ENCODE measurements at places on chromosomes 5 and 9.

- DNase-seq: peak; percentile 38
Observed at GRCh38 chr9:134059661-134060395, 8.0 kb downstream of the BRD3 start.

DNA sequence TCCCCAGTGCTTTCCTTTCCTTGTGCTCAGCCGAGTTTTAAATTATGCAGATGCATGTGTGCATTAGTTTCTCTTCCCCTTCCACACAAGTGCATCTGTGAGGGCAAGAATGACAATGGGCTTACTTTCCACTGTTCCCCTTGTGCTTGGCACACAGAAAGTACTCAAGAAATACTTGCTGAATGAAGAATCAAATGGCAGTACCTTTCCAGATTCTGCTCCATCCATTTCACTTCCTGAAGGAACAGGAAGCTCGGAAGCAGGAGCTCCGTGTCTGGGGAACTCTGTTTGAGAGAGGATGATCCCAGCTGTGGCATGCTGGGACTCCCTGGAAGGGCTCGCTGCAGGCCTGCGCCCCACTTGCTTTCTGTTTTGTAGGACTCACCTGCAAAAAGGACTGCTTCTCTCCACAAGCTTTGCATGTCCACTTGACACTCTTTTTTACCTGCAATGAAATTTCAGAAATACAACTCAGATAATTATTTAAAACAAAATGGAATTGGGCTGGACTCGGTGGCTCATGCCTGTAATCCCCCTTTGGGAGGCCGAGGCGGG is 5.5 kb downstream of the MRNIP start:
- DNase-seq: no peak

GRCh38 chr9:129336601-129337331 is 158.7 kb upstream of the IER5L start:
- peak; percentile 8 for DNase-seq

DNA sequence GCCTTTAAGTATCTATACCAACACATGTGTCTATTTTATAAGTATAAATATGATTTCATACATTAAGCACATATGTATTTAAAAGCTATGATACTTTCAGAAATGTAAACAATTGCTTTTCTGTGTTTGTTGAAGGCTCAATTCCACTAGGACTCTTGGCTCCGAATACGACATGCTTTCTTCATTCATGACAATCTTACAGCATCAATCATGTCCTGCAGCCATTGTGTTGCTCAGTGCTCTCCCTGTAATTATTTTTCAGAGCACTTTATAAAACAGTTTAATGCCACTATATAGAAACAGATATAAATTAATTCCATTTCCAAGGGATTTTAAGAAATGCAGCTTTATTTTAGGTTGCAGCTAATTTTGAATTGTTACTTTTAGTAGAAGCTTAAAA is 167.3 kb downstream of the TAF11L14 start:
- no peak for DNase-seq

GRCh38 chr9:124216474-124217176 is 41.1 kb upstream of the NEK6 start:
- peak; percentile 87 for DNase-seq

GRCh38 chr5:137292461-137293027 is 206.6 kb downstream of the SPOCK1 start:
- no peak for DNase-seq

DNA sequence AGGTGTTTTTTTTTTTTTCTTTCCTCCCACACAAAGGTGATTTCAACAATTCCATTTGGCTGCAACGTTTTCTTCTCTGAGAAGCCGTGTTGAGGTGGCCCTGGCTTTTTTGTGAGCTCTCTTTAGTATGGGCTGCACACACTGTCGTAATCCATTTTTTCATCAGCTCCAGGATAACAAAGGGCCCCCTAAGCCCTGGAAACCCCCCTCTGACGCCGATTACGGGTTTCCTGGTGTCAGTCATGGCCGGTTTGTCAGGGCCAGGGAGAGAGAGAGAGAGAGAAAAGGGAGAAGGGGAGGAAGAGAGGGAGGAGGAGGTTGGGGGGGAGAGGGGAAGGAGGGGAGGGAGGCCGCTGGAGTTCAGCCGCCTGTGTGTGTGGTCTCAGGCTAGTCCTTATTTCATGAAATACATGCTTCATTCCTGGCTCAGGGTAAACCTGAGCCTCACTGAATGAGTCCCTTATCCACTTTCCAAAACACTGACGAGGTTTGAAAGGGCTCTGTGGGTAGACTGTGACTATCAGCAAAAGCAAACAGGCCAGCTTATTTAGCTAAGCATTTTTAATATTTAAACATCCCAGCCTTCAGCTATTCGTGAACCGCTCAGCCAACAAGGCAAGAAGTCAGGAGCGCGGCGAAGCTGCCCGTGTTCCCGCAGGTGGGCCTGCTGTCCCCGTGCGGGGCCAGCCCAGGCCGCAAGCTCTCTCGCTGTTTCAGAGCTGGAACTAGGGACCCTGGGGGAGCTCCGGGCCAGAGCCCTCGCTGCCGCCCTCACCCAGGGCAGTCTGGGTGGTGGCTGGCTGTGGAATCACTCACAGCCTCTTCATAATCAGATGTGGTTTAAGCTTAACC is 172.8 kb downstream of the ERCC6L2 start:
- no peak for DNase-seq

DNA sequence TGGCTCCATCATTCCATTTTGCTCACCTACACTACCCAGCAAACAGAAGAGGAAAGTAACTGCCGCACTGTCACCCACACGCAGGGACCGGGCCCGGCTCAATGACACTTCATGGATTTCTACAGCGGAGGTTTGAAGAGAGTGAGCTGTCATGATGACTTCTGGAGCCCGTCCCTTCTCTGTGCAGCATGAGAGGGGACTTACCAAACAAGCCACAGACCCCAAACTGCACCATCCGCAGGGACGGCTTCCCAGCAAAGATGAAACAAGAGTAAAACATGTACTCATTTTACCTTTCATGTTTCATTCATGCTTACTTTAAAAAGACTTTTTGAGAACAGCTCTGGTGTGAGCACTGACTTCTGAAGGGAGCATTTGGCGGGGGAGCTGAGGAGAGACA is 99.5 kb downstream of the TLE1 start:
- no peak for DNase-seq

GRCh38 chr5:171311322-171312077 is 2.5 kb downstream of the TLX3 start:
- DNase-seq: peak; percentile 34

- no peak for DNase-seq
Observed at GRCh38 chr9:108272349-108272899, 583.4 kb downstream of the ACTL7B start.

- no peak for DNase-seq
Observed at GRCh38 chr9:33136721-33137670, 30.1 kb downstream of the B4GALT1 start.

GRCh38 chr9:117437283-117437682 is 22.4 kb upstream of the ASTN2 start:
- DNase-seq: no peak

GRCh38 chr9:30722065-30722464 is 1662.4 kb upstream of the ACO1 start:
- no peak for DNase-seq

GRCh38 chr5:121693864-121694263 is 157.8 kb upstream of the FTMT start:
- DNase-seq: no peak

DNA sequence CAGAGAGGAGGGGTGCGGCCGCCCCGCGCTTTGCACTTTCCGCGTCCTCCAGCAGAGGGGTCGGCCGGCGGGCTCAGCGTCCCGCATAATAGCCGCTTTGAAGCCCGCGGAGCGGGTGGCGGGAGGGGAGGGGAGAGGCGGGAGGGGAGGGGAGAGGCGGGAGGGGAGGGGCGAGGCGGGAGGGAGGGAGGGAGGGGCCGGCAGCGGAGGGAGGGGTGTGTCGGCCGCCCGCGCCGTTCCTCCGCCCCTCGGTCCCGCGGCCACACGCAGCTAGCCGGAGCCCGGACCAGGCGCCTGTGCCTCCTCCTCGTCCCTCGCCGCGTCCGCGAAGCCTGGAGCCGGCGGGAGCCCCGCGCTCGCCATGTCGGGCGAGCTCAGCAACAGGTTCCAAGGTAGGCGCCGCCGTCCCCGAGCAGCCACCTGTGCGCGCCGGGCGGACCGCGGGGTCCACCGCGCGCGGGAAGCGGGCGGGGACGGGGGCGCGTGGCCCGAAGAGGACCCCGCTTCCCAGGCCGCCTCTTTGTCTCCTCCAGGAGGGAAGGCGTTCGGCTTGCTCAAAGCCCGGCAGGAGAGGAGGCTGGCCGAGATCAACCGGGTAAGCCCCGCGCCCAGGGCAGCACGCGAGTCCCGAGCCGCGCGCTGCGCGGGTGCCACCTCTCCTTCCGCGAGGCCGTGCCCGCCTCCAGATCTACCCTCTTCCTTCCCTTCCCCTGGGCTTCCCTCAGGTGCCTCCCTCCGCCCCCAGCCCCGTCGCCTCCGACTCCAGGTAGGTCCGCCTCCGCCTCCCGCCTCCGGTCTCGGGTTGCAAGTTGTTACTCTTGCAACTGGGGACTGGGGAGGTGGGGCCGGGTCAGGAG is at the start of gene AIF1L:
Gene AIF1L (plus strand): TSS at position 263 of the 857 bp plus-strand sequence. CDS start 99 bp downstream, at position 362.
- peak; percentile 11 for DNase-seq

DNA sequence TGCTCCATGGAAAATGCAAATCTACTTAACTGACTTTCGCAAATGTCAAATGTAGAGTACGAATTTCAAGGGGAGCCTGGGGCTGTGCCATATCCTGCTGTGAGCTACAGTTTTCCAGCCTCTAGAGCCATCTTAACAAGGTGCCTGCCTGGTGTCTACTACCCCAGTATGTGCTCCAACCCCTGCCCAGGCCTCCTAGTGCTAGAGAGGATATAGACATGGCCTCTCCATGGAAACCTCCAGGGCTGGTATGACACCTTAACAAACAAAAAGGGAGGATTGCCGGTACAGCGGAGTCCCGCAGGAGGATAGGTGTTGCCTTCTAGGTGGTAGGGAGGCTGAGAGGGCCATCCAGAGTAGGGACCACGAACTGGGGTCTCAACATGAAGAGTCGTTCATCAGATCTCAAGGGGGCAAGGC is 13.6 kb upstream of the IL3 start:
- DNase-seq: no peak

DNA sequence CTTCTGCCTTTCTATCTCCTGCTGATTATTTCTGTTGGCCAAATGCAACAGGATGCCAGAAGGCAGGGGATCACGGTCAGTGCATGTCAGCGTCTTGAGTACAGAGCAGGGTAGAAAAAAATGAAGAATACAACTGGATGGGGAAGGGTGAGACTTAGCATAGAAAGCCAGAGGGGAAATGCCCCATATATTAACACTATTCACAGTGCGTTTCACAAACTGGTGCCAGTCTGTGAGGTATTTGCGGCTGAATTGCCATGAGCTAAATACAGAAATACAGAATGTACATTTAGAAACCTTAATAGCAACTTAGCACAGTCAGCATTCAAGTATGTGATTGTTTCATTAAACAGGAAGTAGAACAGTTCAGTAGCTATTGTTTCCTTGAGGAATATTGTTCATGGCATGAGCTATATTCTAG is 31.0 kb upstream of the SLC1A3 start:
- no peak for DNase-seq

- no peak for DNase-seq
Observed at GRCh38 chr9:136900988-136901515, 14.7 kb downstream of the TRAF2 start.

DNA sequence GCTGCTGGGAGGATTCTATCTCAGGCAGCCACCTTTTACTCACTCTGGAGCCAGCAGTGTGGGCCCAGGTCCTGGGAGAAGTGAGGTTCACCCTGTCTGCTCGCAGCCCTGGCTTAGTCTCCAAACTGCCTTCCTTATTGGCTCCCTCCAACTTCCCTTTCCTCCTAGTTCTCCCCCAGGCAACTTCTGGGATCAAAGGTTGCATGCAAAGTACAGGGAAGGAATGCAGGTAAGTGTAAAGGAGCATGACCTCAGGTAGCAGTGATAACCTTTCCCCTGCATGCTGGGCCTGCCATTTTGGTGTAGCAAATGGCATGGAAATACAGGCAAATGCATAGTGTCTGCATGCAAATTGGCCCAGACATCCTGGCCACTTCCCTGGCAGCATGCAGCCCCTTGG is 53.8 kb upstream of the ARAP3 start:
- no peak for DNase-seq

GRCh38 chr5:81601919-81602318 is 149.0 kb downstream of the SSBP2 start:
- DNase-seq: no peak

GRCh38 chr9:93861736-93862358 is 93.3 kb downstream of the BARX1 start:
- DNase-seq: no peak

DNA sequence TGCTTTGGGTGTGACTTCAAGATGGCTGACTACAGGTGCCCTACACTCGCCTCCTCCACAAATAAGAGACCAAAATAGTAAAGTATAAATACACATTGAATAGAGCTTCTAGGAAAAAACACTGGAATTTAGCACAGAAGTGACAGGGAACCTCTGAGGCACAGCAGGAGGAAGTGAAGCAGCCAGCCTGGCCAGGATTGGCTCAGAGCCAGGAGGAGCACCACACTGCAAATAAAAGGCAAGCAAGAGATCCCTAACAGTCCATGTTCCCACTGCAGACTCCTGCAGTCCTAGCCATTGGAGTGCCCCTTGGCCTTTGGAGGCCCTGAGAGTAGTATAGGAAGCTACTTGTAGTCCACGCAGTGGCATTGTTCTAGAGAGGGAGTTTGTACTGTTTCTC is 186.7 kb upstream of the TLX3 start:
- no peak for DNase-seq

DNA sequence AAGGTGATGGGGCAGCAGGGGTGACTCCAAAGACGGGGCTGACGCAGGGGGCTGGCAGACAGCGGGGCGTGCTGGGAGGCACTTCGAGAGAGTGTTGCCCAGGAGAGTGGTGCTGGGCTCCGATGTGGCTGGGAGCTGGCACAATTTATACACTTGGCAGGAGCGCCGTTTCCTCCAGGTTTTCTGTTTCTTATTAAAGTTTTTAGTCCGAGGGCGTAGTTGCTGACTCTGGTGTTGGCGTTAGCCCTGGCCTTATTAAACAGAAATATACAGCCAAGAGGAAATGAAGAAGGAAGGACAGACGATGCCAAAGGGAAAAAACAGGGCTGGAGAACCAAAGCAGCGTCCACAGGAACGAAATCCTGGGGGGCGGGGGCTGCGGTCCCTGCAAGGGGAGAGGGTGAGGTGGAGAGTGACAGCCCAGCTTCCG is 139.6 kb upstream of the PHYKPL start:
- DNase-seq: no peak

- DNase-seq: no peak
Observed at GRCh38 chr9:79765466-79765865, 193.7 kb downstream of the TLE4 start.

GRCh38 chr5:158070859-158071258 is 211.9 kb upstream of the CLINT1 start:
- DNase-seq: no peak

- no peak for DNase-seq
Observed at GRCh38 chr9:84170521-84171141, 169.9 kb downstream of the SLC28A3 start.
